ENCODE measurements at places on chromosomes 13 and 19. TPM values are rescaled to one million over a fixed set of nuclear protein-coding genes. Genes with fewer than 3 reads are reported as not detected.

The ADM5 gene
- 2.2 TPM for polyA plus RNA-seq

- DNase-seq = peak; percentile 9
These were observed 475.1 kb downstream of the FOXO1 start for GRCh38 chr13:40191186-40191980.

GRCh38 chr19:12015753-12016116 lies 19.7 kb downstream of the ZNF433 start:
- no peak for DNase-seq

The SMIM24 gene
- 0.75 TPM for polyA plus RNA-seq

The CCNE1 gene
- polyA plus RNA-seq = 21.8 TPM

The SHANK1 gene
- 2.0 TPM for polyA plus RNA-seq

The GGN gene
- 3.4 TPM for polyA plus RNA-seq

The PLIN5 gene
- polyA plus RNA-seq = 8.7 TPM

The LIM2 gene
- polyA plus RNA-seq = not detected

The ZNF600 gene
- 2.1 TPM for polyA plus RNA-seq

The CNN1 gene
- polyA plus RNA-seq = 219 TPM

GRCh38 chr13:102028868-102029267 lies 373.0 kb downstream of the FGF14 start:
- no peak for DNase-seq

GRCh38 chr13:97948041-97948440 lies 5.4 kb upstream of the IPO5 start:
- DNase-seq = no peak

The TNNI3 gene
- 49.8 TPM for polyA plus RNA-seq

- no peak for DNase-seq
These were observed 4.7 kb upstream of the CBLC start for GRCh38 chr19:44772959-44773358.

DNA sequence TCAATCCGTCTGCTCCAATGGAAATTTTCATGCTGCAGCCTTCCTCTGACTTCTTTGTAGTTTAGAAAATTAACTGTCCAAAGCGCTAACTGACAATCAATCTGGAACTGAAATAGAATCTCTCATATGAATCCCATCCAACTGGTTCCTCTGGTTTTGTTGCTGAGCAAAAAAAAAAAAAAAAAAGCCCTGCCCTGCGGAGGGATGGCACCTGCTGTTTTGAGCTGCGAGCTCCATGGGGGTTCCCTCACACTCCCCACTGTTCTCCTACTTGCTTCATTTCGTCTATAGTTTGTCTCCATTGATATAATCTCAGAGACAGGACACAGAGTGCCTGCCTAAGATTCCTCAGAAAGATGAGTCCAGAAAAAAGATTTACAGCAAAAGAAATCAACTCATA lies 33.4 kb downstream of the FAAP24 start:
- no peak for DNase-seq

The IGFLR1 gene
- polyA plus RNA-seq = 2.4 TPM

DNA sequence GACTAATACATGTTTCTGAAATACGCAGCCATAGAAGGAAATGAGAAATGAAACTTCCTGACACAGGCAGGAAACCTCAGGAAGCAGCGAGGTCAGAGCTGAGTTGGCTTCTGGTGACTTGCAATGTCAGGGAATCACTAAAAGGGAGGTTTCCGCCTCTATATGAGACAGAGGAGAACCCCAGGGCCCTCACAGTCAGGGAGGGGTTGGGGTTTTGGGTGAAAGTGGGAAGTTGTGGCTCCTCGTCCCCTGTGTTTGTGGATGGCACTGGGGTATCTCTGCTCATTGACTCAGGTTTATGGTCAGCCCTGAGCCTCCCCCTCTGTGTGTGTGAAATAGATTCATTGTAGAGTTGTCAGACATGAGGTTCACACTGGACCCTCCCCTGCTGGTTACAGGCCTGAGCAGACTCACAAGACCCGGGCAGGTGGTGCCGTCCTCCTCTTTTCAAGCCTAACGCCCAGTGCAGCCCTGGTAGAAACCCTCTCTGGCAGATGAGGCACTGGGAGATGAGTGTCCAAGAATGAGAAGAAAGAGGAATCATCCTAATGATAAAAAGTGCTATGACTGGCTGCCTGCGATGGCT lies 5.5 kb upstream of the LILRA6 start:
- DNase-seq = no peak

GRCh38 chr13:80274643-80275042 lies 66.3 kb downstream of the SPRY2 start:
- no peak for DNase-seq

DNA sequence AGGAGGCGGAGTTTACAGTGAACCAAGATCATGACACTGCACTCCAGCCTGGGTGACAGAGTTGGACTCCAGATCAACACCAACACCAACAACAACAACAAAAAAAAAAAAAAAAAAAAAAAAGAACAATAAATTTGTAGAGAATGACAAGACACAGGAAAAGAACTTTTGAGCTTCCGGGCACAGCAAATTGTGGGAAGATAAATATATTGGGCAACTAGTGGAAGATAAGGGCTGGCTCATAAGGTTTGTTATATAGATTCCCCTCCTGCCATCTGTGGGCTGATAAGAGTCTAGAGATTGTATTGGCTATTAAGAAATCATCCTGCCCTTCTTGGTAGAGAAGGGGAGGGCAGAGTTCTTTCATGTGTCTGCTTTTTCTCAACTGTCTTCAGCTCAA lies 33.1 kb upstream of the CYP2S1 start:
- DNase-seq = peak; percentile 36

DNA sequence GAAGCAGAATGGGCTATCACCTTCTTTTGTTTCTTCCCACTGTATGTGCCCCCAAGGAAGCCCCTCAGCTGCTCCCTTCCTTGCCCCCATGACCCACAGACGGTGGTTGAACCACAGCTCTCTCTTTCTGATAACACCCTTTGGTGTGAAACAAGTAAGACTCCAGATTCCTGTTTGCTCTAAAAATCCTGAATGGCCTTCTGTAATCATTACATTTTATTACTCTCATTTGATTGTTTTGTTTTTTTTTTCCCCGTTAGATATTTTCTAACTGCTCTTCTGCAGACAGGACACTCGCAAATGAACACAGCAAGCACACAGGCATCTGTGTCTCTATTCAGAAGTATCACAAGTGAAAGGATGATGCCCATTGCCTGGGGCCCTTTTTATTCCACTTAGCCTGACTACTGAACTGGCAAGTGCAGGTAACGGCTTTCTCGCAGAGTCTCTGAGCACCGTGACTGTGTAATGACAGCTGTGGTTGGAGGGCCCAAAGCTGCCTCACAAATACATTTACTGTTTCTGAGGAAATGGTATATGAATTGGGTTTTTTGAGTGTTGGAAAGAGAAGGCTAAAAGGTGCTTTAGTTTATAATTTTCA lies 59.3 kb downstream of the OXGR1 start:
- DNase-seq = no peak

The APOC4 gene
- not detected for polyA plus RNA-seq

GRCh38 chr19:53894707-53895106 lies 12.7 kb downstream of the PRKCG start:
- no peak for DNase-seq

DNA sequence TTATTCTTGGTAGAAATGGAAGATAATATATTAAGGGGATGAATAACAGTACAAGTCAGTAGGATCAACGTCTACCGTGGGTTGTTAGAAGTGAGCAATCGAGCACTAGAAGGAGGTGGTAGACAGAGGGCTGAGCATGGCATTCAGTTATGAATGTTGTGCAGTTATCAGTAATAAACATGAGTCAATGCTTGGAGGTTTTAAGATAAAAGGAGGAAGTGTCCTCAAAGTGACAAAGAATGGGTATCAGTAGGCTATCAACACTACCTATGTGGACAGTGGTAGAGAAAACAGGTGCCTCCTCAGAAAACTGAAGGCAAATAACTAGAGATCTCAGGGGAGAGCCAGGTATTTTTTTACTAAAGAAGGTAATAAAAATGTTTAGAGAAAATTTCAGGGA lies 1607.0 kb downstream of the PCDH9 start:
- no peak for DNase-seq

GRCh38 chr13:84902243-84902642 lies 897.0 kb downstream of the SLITRK6 start:
- DNase-seq = no peak

DNA sequence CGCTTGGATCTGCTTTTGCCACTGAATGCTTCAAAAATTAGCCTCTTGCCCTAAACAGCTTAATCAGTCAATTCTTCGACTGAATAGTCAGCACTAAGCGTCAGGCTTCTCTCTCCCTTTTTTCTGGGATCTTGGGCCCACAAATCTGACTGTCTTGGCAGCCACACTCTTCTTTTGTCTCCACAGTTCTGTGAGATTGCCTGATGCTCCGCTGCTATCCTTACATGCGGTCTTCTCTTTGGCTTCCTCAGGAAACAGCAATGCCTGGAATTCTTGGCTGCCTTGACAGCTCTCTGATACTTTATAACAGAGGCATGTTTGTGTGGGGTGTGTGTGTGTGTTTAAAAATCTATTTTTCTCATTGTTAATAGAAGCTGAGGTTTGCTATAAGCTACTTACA lies 32.6 kb downstream of the ERCC5 start:
- DNase-seq = no peak

All from cardiac muscle cell (in vitro differentiated cells and primary cell).